ENCODE measurements at places on chromosomes 5 and 9.

- DNase-seq, result peak; percentile 64
Observed at GRCh38 chr5:123610665-123611405, 98.9 kb downstream of the CSNK1G3 start.

DNA sequence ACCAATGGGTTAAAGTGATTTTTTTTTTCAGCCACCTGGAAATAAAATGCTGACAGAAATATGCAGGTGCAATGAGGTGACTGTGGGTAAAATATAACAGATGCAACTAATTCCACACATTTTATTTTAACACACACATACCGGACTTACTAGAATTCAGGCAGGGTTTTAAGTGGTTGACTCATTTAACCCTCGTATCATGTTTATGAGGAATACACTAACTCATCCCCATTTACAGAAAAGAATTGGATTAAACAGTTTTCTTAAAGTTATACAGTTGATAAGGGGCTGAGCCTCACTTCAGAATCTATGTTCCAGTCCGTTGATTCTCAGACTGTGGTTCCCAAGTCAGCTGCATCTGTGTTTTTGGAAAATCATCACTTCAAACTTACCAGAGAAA, 207.5 kb downstream of the CHSY3 start:
- no peak for DNase-seq

DNA sequence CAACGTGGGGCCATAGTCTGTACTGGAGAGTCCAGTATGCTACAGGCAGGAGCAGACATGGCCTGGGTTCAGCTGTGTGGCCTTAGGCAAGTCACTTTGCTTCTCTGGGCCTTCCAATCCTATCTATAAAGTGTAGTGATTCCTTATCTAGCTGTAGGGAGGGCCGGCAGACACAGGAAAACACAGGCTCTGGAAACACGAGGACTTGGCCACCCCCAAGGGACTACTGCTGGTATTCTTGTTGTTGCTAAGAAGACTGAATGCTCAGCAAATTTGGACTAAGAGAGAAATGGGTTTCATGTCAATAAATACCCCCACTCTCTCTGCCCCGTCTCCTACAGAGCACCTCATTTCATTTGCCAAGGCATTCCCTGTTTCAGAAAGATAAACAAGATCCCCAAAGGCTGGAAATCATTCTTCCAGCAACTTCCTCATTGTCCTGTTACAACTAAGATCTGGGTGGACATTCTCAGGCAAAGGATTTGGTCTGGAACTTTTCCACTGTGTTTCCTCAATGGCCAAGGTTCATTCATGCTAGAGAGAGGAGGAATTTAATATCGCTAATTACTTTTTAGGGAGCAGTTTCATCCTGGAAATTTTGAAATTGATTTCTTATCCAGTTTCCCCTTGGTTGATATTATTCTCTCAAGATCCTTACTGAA, 105.8 kb downstream of the GABBR2 start:
- DNase-seq, result peak; percentile 2

DNA sequence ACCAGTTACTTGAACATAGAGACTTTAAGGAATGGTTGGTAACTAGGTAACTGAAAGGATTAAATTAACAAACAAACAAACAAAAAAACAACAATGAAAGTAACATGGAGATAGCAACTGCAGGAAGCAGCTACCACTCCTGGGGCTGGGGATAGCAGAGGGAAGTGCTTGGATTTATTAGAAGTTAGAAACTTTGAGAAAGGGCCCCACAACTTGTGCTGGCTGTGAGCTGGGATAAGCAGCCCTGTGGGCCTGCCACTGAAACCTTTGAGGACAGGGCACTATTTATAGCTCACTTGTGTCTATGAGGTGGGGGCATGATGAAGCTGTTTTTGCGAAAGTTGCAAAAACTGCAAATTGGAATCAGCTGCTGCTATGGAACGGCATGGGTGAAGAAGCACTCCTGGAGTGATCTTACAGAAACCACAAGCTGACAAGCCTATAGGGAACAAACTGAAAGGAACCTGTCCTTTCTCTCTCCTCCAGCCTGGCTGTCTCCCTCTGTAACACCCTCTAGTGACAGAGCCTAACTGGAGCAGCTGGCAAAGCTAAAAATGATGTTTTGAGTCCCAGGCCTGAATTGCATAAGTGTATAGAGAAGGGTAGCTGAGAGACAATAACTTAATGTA, 91.4 kb upstream of the RANBP6 start:
- peak; percentile 29 for DNase-seq

DNA sequence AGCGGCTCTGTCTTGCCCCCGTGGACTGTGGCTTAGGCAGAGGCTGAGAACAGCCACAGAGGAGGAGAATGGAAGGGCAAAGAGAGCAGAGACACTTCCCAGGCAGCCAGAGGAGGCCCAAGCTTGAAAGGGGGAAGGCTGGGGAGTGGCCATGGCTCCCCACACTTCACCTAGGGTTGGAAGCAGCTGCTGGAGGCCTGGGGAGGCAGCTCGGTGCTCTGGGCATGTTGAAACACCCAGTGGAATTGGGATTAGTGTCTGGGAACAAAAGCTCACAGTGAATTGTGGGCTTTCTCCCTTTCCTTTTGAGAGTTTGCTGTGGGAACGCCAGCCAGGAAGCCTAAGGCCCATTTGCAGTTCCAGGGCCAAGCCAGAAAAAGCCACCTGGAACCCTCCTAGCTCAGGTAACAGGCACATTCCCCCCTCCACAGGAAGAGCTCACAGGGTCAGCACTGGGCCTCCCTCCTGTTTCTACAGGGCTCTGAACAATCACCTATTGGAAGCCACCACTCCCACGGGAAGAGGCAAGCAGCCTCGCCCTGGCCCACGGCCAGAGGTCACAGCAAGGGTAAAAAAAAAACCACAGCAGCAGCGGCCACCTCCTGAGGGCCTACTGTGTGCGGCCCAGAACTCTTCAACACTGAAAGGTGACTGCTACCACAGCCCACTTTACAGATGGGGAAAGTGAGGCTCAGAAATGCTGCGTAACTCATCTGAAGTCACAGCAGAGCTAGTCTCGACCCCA, 20.2 kb downstream of the EEIG1 start:
- DNase-seq, result no peak

- DNase-seq, result no peak
Observed at GRCh38 chr9:108850293-108850897, 5.4 kb downstream of the ACTL7B start.

DNA sequence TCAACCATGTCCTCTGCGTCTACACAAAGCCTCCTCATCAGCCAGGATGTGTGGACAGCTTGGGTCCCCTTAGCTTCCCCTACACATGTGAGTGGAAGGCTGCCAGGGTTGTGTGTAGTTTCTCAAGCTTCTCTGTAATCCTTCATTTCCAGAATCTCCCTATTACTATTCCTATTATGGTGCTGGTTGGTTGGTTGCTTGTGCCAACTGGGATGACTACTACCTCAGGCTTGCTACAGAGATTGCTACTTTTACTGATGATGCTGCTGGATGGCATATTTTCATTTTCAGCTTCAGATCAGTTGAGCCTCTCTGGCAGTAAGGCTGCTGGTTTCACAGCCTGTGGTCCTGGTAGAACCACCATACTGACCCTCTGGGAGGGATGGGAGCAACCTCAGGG, 39.9 kb downstream of the ATG10 start:
- peak; percentile 58 for DNase-seq

DNA sequence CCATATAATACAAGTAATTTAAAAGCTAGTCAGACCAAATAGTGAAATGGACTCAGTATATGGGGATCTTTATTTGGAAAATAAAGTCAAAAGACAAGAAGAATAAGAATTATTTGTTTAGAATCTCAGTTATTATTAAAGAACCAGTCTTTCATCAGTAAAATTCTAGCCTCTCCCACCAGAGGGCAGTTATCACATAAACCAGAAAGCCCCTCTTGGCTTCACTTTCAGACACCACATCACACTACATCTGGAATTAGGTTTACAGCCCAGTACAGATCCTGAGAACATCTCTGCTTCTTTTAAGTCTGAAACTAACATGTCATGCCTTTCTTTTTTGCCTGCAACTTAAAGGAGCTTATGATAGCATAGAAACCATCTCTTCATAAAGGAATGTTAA, 12.2 kb upstream of the HSPB3 start:
- peak; percentile 69 for DNase-seq

DNA sequence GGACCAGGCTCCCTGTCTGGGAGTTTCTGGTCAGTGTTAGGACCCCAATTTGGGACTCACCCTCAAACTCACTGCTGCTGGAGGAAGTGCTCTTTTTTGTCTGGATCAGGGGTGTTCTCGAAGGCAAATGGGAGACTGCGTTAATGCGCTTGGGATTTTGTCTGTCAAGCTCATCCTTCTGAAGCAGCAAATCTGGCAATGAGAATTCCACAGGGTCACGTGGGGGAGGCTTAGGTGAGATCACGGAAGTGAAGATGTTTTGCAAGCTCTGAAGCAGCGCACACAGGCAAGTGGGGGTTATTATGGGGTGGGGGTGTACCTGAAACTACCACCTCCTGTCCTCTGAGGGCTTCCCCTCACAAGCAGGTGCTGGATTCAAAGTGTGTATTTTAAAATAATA, 10.5 kb upstream of the TEX53 start:
- no peak for DNase-seq

DNA sequence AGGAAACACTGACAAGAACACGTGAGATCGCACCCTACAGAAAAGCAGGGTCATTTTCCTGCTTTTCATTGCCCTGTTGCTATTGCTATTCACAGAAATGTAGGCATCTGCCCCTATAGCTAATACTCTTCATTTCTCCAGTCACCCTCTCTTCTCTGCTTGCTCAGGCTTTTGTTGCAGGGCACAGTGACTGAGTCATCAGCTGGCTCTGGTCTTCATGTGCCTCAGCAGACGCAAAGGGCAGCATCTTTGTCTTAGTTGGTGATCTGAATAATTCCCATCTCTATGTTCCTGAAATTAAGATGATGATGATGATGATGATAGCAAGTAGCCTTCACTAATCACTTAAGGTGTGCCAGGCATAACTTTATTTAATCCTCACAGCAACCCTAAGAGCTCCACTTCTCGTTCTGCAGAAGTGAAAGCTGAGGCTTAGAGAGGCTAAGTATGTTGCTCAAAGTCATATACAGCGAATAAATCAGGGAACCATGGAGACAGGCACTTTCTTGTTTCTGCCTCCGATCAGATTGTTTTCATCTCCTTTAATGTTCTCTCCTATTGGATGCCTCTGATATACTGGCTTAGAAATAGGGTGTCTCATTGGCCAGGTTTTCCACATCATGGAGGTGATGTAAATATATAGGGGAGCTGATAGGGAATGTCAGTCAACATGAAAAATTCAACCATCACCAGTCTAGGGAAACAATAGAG, 133.0 kb upstream of the STK32A start:
- DNase-seq, result no peak

DNA sequence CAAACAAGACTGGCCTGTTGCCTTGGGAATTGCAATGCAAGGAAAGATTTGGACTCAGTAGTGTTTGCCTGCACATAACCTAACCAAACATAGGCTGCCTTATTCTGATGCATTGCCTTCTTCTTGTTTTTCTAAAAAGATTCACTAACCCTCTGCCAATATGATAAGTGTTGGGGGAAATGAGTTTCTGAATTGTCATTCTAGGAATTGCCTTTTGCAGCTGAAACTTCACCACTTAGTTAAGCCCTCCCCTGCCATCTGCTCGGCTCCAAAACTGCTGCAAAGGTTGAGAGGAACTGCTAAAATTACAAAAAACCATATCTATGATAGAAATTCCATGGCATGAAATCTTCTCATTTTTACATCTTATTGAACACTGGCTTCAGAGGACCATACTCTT, 41.6 kb upstream of the SPATA31D4 start:
- no peak for DNase-seq

- DNase-seq, result no peak
Observed at GRCh38 chr5:80346055-80346454, 26.3 kb downstream of the SPZ1 start.

GRCh38 chr5:124952566-124952965, 206.1 kb upstream of the ZNF608 start:
- DNase-seq, result no peak

GRCh38 chr5:3852161-3852916, 256.7 kb downstream of the IRX1 start:
- DNase-seq, result no peak

DNA sequence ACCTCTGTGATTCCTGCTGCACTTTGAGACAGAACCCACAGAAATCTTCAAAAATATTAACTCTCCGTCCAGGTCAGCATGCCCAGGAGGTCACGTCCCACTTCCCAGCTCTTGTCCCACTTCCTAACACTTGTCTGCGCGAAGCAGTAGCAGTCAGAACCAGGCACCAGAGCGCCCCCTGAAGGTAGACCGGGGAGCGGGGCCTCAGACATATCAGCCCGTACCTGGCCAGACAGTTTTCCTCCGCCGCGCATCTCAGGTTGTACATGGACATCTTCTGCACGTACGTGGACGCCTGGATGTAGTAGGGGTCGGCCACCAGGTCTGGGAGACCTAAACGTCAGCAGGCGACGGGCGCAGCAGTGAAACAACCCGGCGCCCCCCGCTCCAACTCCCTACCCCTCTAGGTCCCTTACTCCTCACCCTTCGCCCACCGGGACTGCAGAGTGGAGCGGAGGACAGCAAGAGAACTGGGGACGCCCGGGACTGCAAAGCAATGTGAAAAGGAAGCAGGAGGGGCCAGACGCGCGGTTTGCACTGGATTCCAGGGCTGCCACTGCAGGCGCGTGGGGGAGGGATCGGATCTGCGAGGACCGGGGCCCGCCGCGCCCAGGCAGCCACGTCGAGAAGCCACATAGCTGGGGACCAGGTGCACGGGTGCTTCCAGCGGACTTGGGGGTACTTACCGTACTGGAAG, 1.2 kb downstream of the LOX start:
- peak; percentile 86 for DNase-seq

- no peak for DNase-seq
Observed at GRCh38 chr5:90902651-90903386, 344.2 kb downstream of the ADGRV1 start.

DNA sequence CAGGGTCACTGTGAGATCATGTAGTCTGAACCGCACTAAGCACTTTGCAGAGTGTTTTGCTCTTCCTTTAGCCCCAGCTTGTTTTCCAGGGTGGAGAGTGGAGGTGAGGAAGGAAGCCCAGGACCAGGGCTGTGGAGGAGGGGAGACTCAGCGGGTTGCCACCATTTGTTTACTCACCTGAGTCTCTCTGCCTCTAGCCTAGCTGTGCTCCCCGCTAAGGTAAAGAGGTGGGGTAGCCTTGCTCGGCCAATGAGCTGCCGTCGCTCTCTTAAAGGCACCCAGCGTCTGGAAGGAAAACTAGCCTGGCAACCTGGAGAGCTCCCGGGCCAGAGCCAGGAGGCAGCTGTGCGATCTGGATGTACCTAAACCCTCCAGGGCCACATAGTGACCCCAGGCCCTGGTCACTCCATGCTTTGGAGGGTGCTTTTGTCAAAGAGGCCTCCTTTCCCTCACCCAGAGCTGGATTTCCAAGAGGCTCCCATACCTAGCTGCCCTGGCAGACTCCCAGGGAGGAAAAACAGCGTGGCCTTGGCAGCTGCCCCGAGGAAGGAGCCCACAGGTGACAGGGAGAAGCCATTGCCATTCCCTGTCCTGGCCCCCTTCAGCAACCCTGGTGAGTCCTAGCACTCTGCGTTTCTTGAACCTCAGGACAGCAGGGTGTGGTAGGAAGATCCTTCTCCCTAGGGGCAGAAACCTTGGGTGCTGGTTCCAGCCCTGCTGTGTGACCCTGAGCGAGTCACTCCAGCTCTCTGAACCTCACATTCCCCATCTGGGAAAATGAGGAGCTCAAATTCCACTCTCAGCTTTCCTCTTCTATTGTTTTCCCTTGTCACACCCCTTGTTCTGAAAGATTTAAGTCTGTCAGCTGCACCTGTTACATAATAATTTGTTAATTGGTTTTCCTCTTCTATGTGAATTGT, 42.4 kb upstream of the LARP1 start:
- DNase-seq, result no peak

GRCh38 chr5:122073018-122073417, 5.0 kb downstream of the LOX start:
- DNase-seq, result peak; percentile 50

Data from fibroblast of skin of scalp (primary cell).